ENCODE measurements at places on chromosomes 6 and 20.

DNA sequence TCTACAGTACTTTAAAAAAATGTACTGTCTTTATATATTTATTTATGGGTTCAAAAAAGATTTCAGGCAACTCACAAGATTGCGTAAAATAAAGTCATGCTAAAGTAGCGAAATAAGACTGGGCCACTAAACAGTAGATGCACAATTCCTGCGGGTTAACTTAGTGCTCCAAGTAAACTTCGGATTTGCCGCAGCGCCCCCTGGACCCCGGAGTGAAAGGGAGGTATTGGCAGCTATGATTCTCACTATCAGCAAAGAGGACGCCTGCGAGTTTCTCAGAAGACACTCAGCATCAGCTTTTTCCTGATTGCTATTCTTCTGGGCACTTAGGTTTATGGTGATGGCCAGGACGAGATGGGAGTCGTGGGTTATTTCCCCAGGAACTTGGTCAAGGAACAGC lies 1.4 kb downstream of the OTOR start:
- no peak for DNase-seq

- no peak for DNase-seq
Measured at GRCh38 chr6:50610562-50610961, 102.8 kb upstream of the TFAP2D start.

DNA sequence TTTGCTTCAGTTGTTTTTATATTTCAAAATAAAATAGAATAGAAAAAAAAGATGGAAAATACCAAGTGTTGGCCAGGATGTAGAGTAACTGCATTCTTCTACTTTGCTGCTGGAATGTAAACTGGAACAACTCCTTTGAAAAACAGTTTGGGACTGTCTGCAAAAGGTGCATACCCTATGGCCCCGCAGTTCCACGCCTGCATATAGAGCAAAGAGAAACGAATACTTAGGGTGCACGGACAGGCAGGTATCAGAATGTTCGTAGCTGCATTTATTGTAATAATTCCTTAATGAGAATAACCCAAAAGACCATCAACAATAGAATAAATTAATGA lies 603 bp upstream of the RAB23 start:
- no peak for DNase-seq

DNA sequence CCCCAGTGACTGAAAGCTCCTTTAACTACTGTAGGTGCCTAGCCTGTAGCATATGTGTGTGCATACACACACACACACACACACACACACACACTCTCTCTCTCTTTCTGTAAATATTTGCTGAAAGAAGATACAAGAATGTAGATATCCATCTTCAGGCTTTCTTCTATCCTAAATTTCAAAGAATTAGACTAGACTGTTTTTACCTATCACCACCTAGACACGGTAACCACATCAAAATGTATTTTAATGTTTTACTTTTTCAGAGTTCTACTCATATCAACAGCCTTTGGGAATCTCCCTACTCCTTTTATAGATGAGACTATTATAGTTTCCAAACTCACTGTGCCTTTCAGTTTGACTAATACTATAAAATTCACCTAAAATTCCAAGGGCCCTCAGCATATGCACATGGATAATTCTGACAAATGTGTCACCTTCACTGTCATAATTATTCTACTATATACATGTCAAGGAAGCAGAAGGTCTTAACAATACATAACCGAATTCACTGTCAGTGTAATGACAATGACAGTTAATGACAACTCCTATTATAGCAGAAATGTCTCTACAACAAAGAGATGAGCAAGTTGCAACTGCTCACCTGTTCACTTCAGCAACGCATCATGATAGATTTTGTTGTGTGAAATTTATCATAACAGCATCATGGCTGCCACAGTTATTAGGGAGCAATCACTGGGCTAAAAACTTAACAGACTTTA lies 236.5 kb downstream of the GMPR start:
- DNase-seq: no peak

GRCh38 chr6:99432877-99433276 lies 7.8 kb upstream of the PNISR start:
- DNase-seq: no peak

All from stimulated activated CD4-positive, alpha-beta T cell treated with anti-CD3 and anti-CD28 coated beads, Interleukin-12 subunit alpha, Interleukin-12 subunit beta, amount 100 ng/mL, for 48 hours (primary cell).